Dermis blood vessel endothelial cell (primary cell): ENCODE measurements at places on chromosomes 2 and 18. TPM values are rescaled to one million over a fixed set of nuclear protein-coding genes. Genes with fewer than 3 reads are reported as not detected.

MYL1 gene
- not detected in 2 replicates for total RNA-seq

SCN1A gene
- total RNA-seq = under 0.01 TPM in 1 of 2 replicates, not detected in the other

STAMBP gene
- 23.7 and 25.4 TPM in 2 replicates for total RNA-seq

PSTPIP2 gene
- total RNA-seq = 0.56 and 0.68 TPM in 2 replicates

KCNG2 gene
- total RNA-seq = 0.51 and 0.93 TPM in 2 replicates

HOXD3 gene
- total RNA-seq = 19.2 and 54.6 TPM in 2 replicates

AGFG1 gene
- total RNA-seq = 45.9 and 74.0 TPM in 2 replicates

ADD2 gene
- total RNA-seq = 4.6 and 13.3 TPM in 2 replicates

HES6 gene
- total RNA-seq = 2.2 and 3.7 TPM in 2 replicates

ANKRD62 gene
- total RNA-seq = not detected in 2 replicates

REG1A gene
- not detected in 2 replicates for total RNA-seq

IL18R1 gene
- 0.65 and 1.4 TPM in 2 replicates for total RNA-seq

RNF152 gene
- total RNA-seq = 88.8 and 91.2 TPM in 2 replicates

TMEM169 gene
- 0.37 and 0.85 TPM in 2 replicates for total RNA-seq

GATA6 gene
- 0.51 and 0.98 TPM in 2 replicates for total RNA-seq

TCF7L1 gene
- 8.5 and 12.1 TPM in 2 replicates for total RNA-seq

ATP6V1B1 gene
- not detected in 2 replicates for total RNA-seq

OTX1 gene
- 0.34 TPM in 1 of 2 replicates, not detected in the other for total RNA-seq

SIX3 gene
- not detected in 2 replicates for total RNA-seq

SERPINB11 gene
- total RNA-seq = not detected in 2 replicates

TXNDC2 gene
- 0.05 TPM in 1 of 2 replicates, not detected in the other for total RNA-seq

IL37 gene
- total RNA-seq = not detected in 2 replicates

ABCB11 gene
- total RNA-seq = under 0.01 and 0.09 TPM in 2 replicates

MROH2A gene
- not detected in 2 replicates for total RNA-seq

PROKR1 gene
- under 0.01 TPM in 1 of 2 replicates, not detected in the other for total RNA-seq

SKOR2 gene
- total RNA-seq = not detected in 2 replicates

NT5C1B gene
- total RNA-seq = not detected in 2 replicates

ACTG2 gene
- total RNA-seq = 0.05 TPM in 1 of 2 replicates, not detected in the other

MARCHF4 gene
- 1.5 TPM in 2 replicates for total RNA-seq

MTX2 gene
- 24.4 and 26.7 TPM in 2 replicates for total RNA-seq

C1QL2 gene
- not detected in 2 replicates for total RNA-seq

DES gene
- total RNA-seq = not detected in 2 replicates

C2orf42 gene
- 14.3 and 25.5 TPM in 2 replicates for total RNA-seq

LAMA1 gene
- total RNA-seq = 0.05 and 1.2 TPM in 2 replicates

ELOA2 gene
- not detected in 2 replicates for total RNA-seq

EVA1A gene
- 66.7 and 90.5 TPM in 2 replicates for total RNA-seq

NYAP2 gene
- not detected in 2 replicates for total RNA-seq

MMADHC gene
- 184 and 204 TPM in 2 replicates for total RNA-seq

KCTD1 gene
- total RNA-seq = 6.7 and 7.0 TPM in 2 replicates

SKA1 gene
- total RNA-seq = 4.6 and 18.0 TPM in 2 replicates

GAL3ST2 gene
- total RNA-seq = not detected in 2 replicates

TGFA gene
- total RNA-seq = 14.8 and 22.6 TPM in 2 replicates

IL1R2 gene
- 0.28 and 0.34 TPM in 2 replicates for total RNA-seq

C1GALT1C1L gene
- total RNA-seq = 0.17 and 0.37 TPM in 2 replicates

CRIM1 gene
- 765 and 891 TPM in 2 replicates for total RNA-seq

GKN1 gene
- total RNA-seq = not detected in 2 replicates

DHX57 gene
- 25.2 and 29.7 TPM in 2 replicates for total RNA-seq

BOLL gene
- total RNA-seq = not detected in 2 replicates

RNF125 gene
- total RNA-seq = 4.3 and 9.4 TPM in 2 replicates

RUFY4 gene
- total RNA-seq = not detected in 2 replicates

LONRF2 gene
- total RNA-seq = under 0.01 TPM in 1 of 2 replicates, not detected in the other

ANKRD30BL gene
- not detected in 2 replicates for total RNA-seq
